Stimulated activated CD4-positive, alpha-beta T cell treated with anti-CD3 and anti-CD28 coated beads, Interleukin-4, amount 100 ng/mL, for 4 hours (primary cell): ENCODE measurements at places on chromosomes 6 and 20.

- DNase-seq = no peak
These were observed 14.1 kb upstream of the TCFL5 start for GRCh38 chr20:62875419-62876361.

- no peak for DNase-seq
These were observed 13.2 kb downstream of the SYTL3 start for GRCh38 chr6:158662954-158663624.

DNA sequence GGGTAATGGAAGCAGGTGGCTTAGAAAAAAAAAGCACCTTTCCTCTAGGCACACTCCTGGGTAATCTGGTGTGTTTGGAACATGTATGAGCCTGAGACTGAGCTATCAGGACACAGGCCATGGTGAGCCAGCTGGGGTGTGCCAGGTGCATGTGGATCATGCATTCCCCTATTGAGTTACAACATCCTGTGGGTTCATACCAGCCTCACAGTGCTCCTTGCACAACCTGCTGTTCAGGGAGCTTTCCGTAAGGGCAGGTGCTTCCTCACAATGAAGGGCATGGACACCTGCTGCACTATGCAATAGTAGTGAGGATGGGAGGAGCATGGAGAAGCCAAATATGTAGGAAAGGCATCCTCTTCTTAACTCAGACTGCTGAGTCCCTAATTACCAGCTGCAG is 197.2 kb upstream of the SUPT3H start:
- no peak for DNase-seq

GRCh38 chr6:16555550-16555949 is 205.7 kb downstream of the ATXN1 start:
- DNase-seq = no peak

DNA sequence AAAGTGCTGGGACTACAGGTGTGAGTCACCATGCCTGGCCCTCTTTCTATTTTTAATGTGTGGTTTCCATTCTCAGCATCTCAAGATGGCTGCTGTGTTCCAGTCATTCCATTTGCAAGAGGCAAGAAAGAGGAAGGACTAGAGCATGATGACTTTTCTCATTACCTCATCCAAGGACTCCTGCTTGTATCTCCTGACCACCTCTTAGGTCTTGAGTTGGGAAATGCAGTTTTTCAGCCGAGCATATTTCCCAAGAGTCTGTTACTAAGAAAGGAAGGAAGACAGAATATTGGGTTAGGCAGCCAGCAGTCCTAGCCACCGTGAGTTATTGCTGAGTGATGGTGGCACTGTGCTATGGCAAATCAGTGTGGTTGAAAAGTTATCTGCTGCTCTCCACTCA is 108.4 kb upstream of the INSM1 start:
- no peak for DNase-seq

- DNase-seq = no peak
These were observed 169.4 kb downstream of the ZDHHC14 start for GRCh38 chr6:157550114-157550989.

GRCh38 chr6:89050697-89051096 is 29.9 kb upstream of the PNRC1 start:
- DNase-seq = no peak

DNA sequence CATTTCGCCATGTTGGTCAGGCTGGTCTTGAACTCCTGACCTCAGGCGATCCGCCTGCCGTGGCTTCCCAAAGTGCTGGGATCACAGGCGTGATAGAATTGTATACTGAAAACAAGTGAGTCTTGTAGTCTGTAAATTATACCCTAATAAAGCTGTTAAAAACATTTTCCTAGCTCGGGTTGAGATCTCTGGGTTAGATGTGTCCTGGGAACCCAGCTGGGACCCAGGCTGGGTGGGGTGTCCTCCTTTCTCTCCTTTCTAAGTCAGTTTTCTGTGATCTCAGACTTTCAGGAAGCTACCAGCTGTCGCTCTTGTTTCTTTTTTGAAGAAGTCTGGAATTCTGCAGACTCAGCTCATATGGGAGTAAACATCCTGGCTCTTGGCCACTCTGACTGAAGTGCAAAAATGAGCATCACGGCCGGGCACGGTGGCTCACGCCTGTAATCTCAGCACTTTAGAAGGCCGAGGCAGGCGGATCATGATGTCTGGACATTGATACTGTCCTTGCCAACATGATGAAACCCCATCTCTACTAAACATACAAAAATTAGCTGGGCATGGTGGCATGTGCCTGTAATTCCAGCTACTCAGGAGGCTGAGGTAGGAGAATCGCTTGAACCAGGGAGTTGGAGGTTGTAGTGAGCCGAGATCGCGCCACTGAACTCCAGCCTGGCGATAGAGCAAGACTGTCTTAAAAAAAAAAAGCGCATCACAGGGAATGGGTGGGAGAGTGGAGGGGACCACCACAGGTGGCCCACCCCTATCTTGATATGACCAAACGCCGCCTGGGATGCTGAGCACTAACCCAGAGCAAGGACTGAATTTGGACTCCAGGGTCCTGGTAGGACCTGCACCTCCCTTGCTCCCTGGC is 9.9 kb upstream of the PCIF1 start:
- DNase-seq = no peak

DNA sequence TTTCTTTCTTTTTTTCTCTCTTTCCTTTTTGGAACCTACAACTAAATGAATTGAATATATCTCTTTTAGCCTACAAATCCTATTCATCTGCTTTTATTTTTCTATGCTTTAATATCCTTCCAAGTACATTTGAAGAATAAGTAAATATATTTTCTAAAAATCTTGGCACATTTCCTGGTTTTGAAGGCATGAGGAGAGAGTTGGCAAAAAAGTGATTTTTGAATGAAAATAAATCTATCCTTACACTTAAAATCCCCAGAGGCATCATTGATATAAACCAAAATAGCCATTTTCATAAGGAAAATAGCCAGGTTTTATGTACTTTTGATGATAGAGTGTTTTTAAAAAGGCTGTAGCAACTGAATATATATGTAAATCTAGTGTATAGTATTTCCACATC is 69.0 kb downstream of the SAMD5 start:
- no peak for DNase-seq

GRCh38 chr20:20765696-20766365 is 53.4 kb upstream of the RALGAPA2 start:
- DNase-seq = no peak

GRCh38 chr6:603265-603664 is 53.6 kb downstream of the HUS1B start:
- no peak for DNase-seq

- no peak for DNase-seq
These were observed 3.1 kb downstream of the MAP1LC3A start for GRCh38 chr20:34561661-34562060.

GRCh38 chr6:148790404-148790803 is 43.6 kb downstream of the UST start:
- DNase-seq = no peak

DNA sequence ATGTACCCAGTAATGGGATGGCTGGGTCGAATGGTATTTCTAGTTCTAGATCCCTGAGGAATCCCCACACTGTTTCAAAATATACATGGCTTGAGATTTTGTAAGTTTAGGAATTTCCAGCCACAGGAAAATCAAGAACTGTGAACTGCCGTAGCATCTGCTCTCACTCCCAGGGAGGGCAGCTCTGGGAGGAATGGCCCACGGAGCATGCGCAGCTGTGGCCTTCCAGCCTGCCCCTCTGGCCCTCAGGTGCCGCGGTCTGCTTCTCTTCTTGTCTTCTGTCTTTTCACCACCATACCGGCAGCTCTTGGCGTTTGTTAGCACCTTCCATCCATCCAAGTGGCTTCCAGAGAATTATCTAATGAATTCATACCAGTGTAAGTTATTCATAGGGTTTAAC is 19.9 kb upstream of the EXOC2 start:
- no peak for DNase-seq
